ENCODE measurements at places on chromosomes 13 and 19.

- no peak overlapping the region for H3K27ac ChIP-seq
- DNase-seq = no peak
- no peak overlapping the region for H3K4me3 ChIP-seq
- H3K36me3 ChIP-seq = no peaks in the 10 kb centered on the region
Observed at GRCh38 chr19:7748171-7748570, 837 bp upstream of the CD209 start.

- no peak overlapping the region for H3K27ac ChIP-seq
- no peak for DNase-seq
- H3K36me3 ChIP-seq = no peaks in the 10 kb centered on the region
- H3K4me1 ChIP-seq = no peaks in the 10 kb centered on the region
Observed at GRCh38 chr19:4555657-4556561, 3.6 kb downstream of the SEMA6B start.

GRCh38 chr13:73473016-73473415, 414.2 kb downstream of the KLF5 start:
- H3K4me1 ChIP-seq = no peaks in the 10 kb centered on the region
- H3K27me3 ChIP-seq = no peaks in the 10 kb centered on the region
- no peak overlapping the region for H3K27ac ChIP-seq
- H3K4me3 ChIP-seq = no peak overlapping the region

DNA sequence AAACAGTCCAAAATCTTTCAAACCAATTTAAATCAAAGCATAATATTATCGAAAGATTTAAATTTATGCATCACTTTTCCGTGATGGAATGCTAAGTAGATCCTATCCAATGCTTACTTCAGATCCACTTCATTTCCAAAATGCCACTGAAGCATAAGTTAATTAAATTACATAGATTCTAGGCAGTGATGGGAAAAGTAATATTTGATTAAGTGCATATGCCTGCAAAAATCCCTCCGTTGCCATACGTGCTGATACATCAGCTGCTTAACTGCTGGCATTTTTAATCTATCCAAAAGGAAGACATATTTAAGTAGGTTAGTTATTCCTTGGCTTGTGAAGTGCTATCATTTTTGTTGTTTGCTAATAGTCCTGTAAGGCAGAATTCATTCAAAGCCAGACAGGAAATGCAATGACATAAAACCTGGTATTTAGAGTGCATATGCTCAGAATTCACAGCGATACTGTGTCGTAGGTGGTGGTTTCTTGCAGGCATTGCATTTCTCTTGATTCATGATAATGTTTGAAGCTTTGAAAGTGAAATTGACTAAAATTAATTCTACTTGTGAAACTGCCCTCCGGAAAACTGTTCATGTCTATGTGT, 738.3 kb upstream of the GPC6 start:
- no peak for DNase-seq
- no peak overlapping the region for H3K4me3 ChIP-seq
- no peaks in the 10 kb centered on the region for H3K36me3 ChIP-seq
- no peaks in the 10 kb centered on the region for H3K27me3 ChIP-seq
- H3K27ac ChIP-seq = no peak overlapping the region
- H3K4me1 ChIP-seq = no peaks in the 10 kb centered on the region

DNA sequence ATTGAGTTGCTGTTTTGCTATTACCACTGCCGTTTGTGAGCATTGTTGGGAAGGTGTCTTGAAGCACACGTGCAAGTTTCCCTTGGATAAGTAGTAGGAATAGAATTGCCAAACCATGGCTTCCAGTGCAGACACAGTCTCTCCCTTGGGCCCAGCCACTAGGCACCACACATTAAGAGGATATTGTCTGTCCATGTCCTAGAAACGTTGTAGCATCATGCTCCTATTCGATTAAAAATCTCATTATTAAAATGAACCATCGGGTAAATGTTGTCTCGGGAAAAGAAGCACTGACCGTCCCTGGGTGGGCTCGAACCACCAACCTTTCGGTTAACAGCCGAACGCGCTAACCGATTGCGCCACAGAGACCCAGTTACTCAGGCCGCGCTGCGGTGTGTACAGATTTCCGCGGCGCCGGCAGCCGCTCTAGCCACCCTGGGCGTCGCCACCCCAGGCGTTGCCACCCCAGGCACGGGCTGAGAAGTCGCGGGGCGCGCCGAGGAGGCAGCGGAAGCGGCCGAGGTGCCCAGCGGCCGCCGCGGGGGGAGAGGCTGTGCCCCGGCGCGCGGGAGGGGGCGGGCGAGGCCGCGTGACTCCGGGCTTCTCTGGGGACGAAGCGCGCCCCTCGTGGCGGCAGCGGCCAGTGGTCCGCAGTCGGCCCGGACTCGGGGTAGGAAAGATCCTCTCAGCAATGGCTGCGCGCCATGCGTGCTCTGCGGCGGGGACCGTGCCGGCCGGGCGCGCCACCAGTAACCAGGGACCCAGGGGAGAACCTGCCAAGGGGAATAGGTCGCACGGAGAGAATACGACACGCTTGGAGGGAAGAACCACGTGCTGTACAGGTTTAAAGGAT, 56.2 kb downstream of the USPL1 start:
- no peaks in the 10 kb centered on the region for H3K27me3 ChIP-seq
- H3K4me1 ChIP-seq = no peaks in the 10 kb centered on the region
- no peaks in the 10 kb centered on the region for H3K36me3 ChIP-seq

GRCh38 chr19:34288381-34288780, 34.0 kb downstream of the GARRE1 start:
- H3K27me3 ChIP-seq = no peaks in the 10 kb centered on the region
- DNase-seq = no peak

- H3K4me3 ChIP-seq = no peak overlapping the region
- H3K4me1 ChIP-seq = no peaks in the 10 kb centered on the region
- DNase-seq = no peak
- H3K36me3 ChIP-seq = no peaks in the 10 kb centered on the region
Observed at GRCh38 chr19:8576273-8576993, 809 bp downstream of the MYO1F start.

GRCh38 chr19:5889288-5889971, 14.2 kb downstream of the NDUFA11 start:
- H3K27me3 ChIP-seq = no peaks in the 10 kb centered on the region
- no peak for DNase-seq
- no peak overlapping the region for H3K27ac ChIP-seq
- H3K36me3 ChIP-seq = no peaks in the 10 kb centered on the region

DNA sequence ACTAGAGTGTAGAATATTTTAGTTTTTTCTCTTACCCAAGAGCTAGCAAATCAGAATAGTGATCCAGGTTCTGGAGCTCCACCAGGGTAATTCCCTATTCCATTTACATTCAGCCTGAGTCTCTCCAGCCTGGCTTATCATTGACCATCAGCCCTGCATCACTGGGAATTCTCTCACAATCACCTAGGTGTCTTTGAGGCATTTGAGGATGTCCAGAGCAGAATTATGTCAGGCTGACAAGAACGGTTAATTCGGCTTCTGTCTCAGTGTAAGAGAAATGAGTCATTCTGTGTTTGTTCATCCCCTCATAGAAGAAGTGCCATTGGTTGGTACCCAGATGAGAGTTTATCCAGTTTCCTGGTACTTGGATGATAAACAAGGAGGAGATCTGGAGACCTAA, 180.5 kb downstream of the ZNF737 start:
- no peak overlapping the region for H3K4me3 ChIP-seq
- no peaks in the 10 kb centered on the region for H3K36me3 ChIP-seq
- no peak for DNase-seq
- no peaks in the 10 kb centered on the region for H3K27me3 ChIP-seq
- H3K4me1 ChIP-seq = no peaks in the 10 kb centered on the region

DNA sequence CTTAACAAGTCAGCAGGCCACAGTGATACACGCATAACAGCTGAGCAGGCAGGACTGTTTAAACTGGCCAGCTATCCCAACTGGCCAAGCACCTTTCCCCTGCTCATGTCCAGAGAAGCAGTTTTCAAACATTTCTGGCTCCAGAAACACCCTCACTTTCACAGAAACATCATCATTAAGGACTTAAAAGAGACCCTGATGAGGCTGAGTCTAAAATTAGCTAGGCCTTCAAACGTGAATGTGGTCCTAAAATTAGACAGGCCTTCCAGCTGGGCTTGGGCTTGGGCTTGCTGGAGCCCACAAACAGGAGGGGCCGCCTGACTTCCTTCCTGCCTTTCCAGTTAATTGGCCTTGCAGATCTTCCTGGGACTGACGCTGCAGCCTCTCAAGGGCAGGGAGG, 334.2 kb downstream of the DNAJC15 start:
- DNase-seq = no peak
- no peaks in the 10 kb centered on the region for H3K27me3 ChIP-seq
- H3K27ac ChIP-seq = no peak overlapping the region

DNA sequence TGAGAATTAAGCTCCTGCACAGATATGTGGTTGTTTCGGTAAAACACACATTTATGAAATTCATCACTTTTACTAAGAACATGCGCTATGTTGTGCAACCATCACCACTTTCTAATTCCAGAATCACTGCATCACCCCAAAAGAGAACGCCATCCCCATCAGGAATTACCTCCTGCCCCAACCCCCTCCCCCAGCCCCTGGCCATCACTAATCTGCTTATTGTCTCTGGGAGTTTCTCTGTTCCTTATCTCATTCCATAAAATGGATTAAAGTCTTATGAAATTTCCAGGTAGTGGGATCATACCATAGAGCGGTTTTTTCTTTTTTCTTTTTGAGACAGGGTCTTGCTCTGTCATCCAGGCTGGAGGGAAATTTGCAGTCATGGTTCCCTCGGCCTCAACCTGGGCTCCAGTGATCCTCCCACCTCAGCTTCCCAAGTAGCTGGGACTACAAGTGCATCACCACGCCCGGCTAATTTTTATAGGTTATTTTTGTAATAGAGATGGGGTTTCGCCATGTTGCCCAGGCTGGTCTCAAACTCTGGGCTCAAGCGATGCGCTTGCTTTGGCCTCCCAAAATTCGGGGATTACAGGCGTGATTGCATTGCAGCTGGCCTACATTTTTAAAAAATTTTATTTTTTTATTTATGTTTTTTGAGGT, 3.5 kb downstream of the ZSCAN5B start:
- H3K36me3 ChIP-seq = no peaks in the 10 kb centered on the region
- no peak overlapping the region for H3K27ac ChIP-seq
- H3K4me1 ChIP-seq = no peaks in the 10 kb centered on the region
- H3K4me3 ChIP-seq = no peak overlapping the region
- no peak for DNase-seq
- H3K27me3 ChIP-seq = no peaks in the 10 kb centered on the region

All from aorta (tissue), 5 donors.